ENCODE measurements at places on chromosomes 1 and 21.

- DNase-seq, result no peak
These were observed 71.7 kb upstream of the MROH9 start for GRCh38 chr1:170863621-170864020.

- no peak for DNase-seq
These were observed 355.1 kb downstream of the AJAP1 start for GRCh38 chr1:5009376-5010065.

DNA sequence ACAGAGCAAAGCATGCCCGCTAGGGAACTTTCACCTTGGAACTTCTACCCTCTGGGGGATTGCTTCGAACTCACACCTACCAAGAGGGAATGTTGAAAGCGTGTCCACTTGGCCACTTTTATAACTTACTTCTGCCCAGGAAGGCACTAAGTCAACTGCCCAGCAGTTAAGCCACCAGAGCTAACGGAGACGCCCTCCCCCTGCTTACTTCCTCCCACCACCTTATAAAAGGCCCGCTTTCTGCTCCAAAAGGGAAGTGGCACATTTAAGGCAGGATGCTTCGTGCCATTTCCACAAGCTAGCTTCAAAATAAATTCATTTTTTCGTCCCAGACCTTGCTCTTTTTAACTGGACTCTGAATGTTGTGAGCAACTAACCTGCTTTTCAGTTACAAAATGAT is 3.2 kb upstream of the AK2 start:
- DNase-seq, result peak; percentile 64

DNA sequence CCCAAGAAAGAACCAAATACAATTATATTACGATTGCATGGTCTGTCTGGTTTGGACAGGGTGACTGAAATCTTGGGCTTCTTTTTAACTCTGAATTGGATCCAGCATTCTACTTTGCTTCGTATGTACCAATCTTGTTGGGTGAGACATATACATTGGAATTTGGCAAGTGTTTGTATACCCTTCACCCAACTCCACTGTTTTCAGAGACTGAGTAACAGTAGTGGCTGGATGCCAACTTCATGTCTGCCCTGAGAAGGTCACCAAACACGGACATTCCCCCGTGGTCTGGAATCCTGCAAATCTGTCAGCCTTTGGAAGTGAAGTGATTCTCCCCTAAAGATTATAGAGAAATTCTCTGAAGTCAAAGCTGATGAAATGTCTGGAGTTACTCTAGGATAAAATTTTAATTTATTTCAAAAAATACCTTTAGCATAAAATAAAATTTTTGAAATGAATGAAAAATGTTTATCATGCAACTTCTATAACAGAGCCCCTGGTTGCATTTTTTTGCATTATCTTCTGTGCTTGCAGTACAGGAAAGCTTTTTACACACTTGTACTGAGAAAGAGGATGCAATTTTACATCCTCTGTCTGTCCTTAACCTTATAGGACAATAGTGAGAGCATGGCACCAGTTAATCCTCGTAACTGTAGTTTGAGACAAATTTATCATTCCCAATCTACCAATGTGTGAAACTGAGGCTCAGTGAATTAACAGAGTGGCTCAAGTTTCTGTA is 201.8 kb downstream of the DISC1 start:
- DNase-seq, result no peak

DNA sequence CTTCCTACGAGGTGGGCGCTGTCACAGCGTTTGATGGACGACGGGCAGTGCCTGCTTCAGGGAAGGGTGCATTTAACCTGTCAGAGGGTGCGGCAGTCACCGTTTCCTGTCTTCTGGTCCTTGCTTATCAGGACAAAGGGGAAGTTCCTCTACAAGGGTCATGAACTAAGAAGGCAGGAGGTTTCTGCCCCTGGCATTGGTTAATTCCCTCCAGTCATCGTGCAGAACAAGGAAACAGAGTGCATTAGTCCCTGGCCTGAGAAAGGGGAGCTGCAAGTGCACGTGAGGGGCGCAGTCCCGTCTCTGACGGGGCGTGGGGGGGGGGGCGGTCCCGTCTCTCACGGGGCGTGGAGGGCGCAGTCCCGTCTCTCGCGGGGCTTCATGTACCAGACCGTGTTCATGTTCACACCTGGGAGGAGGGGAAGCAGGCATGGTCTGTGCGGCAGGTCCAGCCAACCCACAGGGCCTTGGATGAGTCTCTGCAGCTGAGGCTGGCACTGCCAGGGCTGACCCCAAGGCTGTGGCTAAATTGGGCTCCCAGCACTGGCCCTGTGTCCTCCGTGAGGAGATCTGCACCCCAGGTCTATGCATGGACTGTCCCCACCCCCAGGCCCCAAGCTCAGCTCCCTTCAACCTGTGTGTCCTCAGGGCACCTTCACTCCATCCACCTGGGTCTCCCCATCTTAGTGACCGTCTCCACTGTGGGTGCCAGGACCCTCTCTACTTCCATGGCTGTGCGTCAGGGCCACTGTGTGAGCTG is 89.2 kb upstream of the COL6A1 start:
- peak; percentile 63 for DNase-seq

- DNase-seq, result peak; percentile 81
These were observed 160.9 kb downstream of the GABPA start for GRCh38 chr21:25895565-25896205.

GRCh38 chr1:59408608-59409240 is 111.8 kb downstream of the FGGY start:
- DNase-seq, result no peak

DNA sequence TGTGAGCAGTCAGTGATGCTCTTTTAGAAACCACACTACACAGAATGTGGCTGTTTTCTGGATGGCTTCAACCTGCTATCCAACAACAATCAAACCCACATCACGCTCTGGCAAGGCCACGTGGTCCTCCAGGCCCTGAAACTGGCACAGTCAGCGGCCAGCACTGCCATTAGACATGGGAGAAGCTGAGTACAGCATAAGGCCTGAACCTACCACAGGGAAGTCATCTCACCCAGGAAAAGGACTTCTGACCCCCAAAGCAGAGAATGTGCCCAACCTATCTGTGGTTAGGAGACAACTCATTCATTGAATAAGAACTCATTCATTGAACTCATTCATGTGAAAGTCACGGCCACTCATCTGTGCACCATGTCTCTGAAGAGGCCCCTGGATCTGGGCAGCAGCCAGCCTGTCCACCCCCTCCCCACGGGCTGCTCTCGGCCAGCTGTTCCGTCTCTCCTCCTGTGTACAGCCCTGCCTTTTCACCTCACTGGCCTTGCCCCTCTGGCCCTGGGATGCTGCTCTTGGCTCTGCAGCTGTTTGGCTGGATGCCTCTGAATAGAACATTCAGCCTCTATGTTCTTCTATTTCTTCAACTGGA is 41.1 kb downstream of the C1orf198 start:
- no peak for DNase-seq
